H4 (cell line): ENCODE measurements at places on chromosomes 4 and X. TPM values are rescaled to one million over a fixed set of nuclear protein-coding genes. Genes with fewer than 3 reads are reported as not detected.

GRCh38 chr4:108982402-108983185, 219.7 kb upstream of the ETNPPL start:
- DNase-seq: no peak

Gene HPRT1
- total RNA-seq: 21.1 and 23.4 TPM in 2 replicates

DNA sequence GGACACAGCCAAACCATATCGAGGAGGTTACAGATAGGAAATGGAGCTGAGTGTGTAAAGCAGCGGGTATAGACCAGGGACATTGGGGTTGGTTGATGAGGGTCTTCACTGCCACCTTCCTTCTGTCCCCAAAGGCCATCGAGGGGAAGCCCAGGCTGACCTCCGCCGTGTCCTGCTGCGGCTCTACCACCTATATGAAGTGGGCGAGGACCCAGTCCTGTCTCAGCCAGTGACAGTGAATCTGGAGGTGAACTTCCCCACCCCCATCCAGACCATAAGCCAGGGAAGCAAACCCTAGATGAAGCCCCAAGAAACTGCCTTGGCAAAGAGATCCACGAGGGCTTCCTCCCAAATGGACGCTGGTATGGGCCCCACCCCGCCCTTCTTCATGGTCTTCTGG, 23.2 kb upstream of the MRFAP1 start:
- DNase-seq: no peak

DNA sequence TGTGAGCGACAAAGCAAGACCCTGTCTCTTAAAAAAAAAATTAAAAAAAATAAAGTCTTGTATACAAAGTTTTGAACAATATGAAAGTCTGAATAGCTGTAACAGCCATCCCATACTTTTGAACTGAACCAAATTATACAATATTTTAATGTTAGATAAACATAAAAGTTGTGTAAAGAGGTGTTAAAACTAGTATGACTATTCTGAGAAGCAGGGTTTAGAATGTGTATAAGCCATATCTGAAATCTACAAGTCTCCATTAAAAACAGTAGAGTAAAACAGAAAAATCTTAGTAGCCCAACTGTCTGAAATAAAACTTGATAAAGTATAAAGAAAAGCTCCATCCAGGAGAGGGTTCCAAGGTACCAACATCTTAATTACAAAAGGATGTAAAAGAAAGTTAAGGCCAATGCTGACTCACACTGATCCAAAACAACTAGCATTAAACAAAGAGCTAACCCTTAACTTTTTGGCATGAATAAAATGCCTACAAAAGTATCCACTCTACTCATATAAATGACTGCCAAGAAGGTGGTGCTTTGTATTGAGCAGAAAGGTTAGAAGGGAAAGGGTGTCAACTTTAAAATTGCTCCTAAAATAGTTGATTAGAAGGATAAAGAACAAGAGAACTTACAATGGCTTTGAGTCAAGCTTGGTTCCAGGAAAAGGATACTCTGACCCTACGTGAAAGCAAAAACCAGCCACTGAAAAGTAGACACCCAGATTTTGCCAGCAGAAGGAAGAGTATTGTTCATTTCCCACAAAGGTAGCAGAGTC, 18.5 kb downstream of the CNOT6L start:
- no peak for DNase-seq

GRCh38 chrX:153830640-153831428, 490 bp upstream of the PDZD4 start:
- no peak for DNase-seq

Gene NPY5R
- total RNA-seq: not detected in 2 replicates

Gene ANXA10
- 1.7 and 3.6 TPM in 2 replicates for total RNA-seq

Gene MFAP3L
- 3.6 and 4.3 TPM in 2 replicates for total RNA-seq
